ENCODE measurements at places on chromosomes 5 and 9. TPM values are rescaled to one million over a fixed set of nuclear protein-coding genes. Genes with fewer than 3 reads are reported as not detected.

Gene MAP1B
- total RNA-seq = 247 TPM

DNA sequence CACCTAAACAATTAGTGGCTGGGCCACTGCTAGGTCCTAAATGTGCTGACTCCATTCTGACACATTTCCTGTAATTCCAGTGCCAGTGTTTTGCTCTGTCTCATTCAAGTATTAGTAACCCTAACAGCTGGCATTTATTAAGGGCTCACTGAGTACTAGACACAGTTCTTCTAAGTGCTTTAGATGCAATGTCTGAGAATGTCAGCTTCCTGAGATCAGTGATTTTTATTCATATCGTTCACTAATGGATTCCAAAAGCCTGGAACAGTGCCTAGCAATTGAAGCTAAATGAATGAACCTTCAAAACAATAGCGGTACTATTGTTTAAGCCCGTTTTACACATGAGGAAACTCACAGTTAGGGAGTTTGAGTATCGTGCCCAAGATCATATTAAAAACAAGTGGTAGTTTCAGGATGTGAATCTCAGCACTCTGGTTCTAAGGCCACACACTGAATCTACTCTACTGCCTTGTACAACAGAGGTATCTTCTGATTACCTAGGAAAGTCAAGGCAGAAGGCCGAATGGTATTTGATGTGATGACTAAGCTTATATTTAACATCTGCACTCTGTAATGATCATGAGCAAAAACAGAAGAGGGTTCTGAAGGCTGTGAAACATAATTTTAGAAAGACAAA is 304.0 kb downstream of the PJA2 start:
- H3K4me3 ChIP-seq = no peak overlapping the region
- peaks cover 3% of the 10 kb centered on the region for H3K4me1 ChIP-seq
- no peaks in the 10 kb centered on the region for H3K36me3 ChIP-seq
- no peaks in the 10 kb centered on the region for H3K27me3 ChIP-seq

Gene STK32A
- 16.7 TPM for total RNA-seq

Gene ARL14EPL
- not detected for total RNA-seq

DNA sequence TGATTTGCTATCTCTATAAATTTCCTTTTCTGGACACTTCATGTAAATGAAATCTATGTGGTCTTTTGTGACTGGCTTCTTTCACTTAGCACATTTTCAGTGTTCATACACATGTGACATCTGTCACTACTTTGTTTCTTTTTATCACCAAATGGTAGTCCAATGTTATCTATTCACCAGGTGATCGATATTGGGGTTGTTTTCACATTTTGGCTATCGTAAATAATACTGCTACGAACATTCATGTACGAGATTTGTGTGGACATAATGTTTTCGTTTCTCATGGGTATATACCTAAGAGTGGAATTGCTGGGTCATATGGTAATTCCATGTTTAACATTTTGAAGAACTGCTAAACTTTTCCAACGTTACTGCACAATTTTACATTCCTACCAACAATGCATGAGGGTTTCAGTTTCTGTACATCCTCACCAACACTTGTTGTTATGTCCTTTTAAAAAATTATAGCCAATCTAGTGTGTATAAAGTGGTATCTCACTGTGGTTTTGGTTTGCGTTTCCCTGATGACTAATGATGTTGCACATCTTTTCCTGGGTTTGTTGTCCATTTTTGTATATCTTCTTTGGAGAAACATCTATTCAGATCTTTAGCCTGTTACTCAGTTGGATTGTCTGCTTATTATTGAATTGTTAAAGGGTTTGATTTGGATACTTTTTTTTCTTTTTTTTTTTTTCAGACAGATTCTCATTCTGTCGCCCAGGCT is 263.0 kb downstream of the PDZD2 start:
- DNase-seq = no peak
- no peak overlapping the region for H3K4me3 ChIP-seq
- peaks cover 7% of the 10 kb centered on the region for H3K4me1 ChIP-seq
- no peak overlapping the region for H3K27ac ChIP-seq

Gene TMEFF1
- total RNA-seq = 103 TPM

DNA sequence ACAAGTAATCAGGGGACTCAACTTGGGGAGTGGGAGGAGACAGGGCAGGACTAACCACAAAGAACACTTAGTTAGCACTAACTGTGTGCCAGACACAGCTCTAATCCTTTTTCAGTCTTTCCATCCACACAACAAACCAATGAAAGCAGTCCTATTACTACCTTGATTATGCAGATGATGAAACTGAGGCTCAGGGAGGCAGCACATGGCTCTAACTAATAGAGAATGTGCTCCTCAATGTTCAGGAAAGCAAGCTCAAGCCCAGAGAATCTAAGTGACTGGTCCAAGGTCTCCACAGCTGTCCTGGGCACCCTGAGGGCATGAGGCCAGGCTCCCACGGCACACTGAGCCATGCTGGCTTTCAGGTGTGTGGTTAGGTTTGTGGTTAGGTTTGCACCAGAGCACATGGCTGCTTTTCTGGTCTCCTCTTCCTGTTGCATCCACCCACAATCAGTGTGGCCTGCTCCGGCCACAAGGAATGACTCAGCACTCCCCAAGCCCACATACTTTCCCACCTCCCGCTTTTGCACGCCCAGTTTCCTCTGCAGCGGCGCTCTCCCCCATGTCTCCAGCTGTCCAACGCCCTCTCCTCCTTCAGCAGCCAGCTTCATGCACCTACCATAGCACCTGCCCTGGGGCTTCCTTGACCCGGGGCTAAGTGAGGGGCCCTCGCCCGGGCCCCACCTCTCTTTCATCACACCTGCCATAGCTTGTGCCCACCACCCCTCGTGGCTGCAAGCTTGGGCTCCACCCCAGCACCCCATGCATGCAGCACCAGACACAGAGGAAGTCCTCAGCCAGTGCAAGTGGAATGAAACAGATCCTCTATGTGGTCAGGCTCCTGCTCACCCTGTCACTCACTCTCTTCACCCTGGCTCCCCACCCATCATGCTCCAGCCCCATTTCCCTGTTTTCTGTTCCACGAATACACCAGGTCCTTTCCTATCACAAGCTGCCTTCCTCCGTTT is 133.1 kb downstream of the GABBR2 start:
- H3K27ac ChIP-seq = no peak overlapping the region
- no peak for DNase-seq
- H3K4me1 ChIP-seq = peaks cover 7% of the 10 kb centered on the region
- no peak overlapping the region for H3K4me3 ChIP-seq
- no peaks in the 10 kb centered on the region for H3K36me3 ChIP-seq

DNA sequence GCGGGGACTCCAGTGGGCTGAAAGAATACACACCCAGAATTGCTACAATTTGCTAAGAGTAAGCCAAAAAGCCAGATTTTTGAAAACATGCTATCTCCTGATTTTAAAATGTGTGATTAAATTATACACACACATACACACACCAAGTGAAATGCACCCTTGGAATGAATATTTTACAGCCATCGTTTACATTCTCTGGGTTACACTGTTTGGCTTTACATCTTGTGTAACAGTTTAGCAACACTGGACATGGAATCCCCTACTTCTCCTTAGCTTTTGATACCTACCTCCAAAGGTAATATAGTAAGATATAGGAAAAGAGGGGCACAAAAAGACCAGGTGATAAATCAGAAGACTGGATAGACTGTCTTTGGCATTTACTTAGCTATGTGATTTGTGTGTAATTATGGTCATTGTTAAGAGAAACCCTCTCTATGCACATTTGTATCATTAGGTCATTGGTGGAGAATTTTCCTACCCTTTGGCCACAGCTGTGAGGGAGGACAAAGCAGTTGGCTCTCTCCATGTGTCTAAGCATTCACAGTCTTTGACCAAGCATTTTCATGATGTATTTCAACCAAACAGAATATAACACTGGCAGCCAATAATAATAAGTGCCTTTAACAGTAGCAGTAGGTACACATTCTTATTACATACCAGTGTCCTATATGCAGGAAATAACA is 7.6 kb downstream of the SVEP1 start:
- H3K4me1 ChIP-seq = peaks cover 6% of the 10 kb centered on the region
- no peak for DNase-seq
- H3K4me3 ChIP-seq = no peak overlapping the region
- H3K27me3 ChIP-seq = peaks cover under 1% of the 10 kb centered on the region

Gene SURF6
- total RNA-seq = 32.9 TPM

DNA sequence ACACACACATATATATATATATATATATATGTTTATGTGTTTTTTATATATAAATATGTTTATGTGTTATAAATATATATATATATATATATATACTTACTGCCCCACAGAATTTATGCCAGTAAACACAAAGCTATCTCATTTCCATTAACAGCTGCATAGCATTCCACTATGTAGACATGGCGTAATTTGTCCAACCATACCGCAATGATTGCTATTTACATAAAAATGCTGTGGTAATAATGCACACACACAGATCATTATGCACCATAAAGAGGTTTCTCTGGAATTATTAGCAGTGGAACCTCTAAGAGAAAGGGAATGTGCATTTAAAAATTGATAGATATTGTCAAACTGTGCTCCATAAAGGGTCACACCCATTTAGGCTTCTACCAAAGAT is 150.1 kb downstream of the CEP120 start:
- DNase-seq = no peak
- H3K27ac ChIP-seq = no peak overlapping the region
- no peaks in the 10 kb centered on the region for H3K4me1 ChIP-seq
- no peaks in the 10 kb centered on the region for H3K27me3 ChIP-seq
- no peaks in the 10 kb centered on the region for H3K36me3 ChIP-seq

Gene INVS
- 29.2 TPM for total RNA-seq

Gene EIF4E1B
- total RNA-seq = 0.68 TPM

DNA sequence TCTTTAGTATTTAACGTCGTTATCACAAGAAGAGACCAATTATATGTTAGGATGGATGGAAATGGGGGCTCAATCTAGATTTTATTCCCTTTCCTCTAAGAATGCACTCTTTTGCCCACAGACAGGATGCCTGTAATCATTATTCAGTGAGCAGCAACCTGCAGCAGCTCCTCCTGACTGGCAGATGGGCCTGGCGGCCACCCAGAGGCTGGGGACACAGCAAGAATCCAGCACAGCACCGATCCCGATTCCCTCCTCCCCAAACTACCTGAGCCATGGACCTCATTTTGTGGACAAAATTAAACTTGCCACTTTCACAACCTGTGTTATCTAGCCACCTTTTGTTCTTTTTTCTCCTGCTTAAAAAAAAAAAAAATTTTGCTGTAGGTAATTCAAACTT is 101.0 kb downstream of the USP20 start:
- no peaks in the 10 kb centered on the region for H3K36me3 ChIP-seq
- no peak overlapping the region for H3K4me3 ChIP-seq
- peaks cover 21% of the 10 kb centered on the region for H3K4me1 ChIP-seq

DNA sequence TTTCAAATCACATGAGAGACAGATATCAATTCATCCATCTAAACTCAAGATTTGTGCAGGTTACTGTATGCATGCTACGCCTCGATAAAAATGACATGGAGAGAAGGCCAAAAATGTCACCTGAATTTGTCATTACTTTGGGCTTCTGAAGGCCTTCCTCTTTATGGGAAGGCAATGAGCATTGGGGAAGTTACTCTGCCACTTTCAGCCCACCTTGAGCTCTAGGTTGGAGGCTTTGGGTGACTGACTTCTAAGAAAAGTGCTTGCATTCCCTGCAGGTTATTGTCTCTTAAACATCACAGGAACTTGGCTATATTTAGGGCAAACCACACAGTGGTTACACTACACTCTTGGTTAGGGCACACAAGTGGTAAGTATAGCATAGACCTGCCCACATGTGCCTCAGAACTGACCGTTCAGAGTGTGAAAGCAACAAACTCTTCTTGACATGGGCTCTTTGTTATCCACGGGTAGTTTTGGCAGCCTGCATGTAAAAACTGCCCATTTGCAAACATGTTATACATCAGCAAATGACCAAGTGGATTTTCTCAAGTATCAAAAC is 169.5 kb downstream of the ZNF608 start:
- peaks cover 76% of the 10 kb centered on the region for H3K4me1 ChIP-seq

Gene DAPK1
- 47.5 TPM for total RNA-seq

Gene IFNA13
- total RNA-seq = not detected

DNA sequence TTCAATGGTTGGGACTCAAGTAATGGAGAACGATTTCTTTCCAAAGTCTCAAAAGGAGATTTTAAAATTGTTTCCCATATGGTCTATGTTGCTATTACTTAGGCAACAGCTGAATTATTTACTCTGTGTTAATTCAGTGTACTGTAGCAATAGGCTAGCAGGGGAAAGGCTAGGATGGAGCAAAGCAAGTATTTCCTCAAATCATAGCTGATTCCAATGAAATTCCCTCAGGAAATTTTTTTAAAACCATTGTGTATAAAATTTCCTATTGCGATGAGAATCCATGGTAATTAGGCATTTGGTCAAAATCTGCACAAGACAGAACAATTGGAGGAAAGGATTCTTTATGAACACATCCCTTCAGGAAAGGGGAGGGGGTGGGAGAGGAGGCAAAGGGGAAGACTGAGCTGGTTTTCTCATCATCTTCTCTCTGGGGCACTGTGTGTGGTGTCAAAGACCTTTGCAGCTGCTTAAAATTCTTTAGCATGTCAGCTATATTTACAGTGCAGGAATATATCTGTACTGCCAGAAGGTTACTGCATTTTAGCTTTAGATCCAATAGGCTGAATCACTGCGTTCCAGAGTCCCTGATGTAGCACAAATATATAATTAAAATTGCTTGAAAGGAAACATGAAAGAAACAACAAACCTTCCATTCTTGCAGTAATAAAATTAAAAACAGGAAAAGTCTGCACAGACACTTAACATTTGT is 95.3 kb downstream of the ZNF608 start:
- peaks cover 61% of the 10 kb centered on the region for H3K4me1 ChIP-seq
- H3K27ac ChIP-seq = no peak overlapping the region
- no peaks in the 10 kb centered on the region for H3K36me3 ChIP-seq
- DNase-seq = peak; percentile 18

Gene C9orf50
- not detected for total RNA-seq

DNA sequence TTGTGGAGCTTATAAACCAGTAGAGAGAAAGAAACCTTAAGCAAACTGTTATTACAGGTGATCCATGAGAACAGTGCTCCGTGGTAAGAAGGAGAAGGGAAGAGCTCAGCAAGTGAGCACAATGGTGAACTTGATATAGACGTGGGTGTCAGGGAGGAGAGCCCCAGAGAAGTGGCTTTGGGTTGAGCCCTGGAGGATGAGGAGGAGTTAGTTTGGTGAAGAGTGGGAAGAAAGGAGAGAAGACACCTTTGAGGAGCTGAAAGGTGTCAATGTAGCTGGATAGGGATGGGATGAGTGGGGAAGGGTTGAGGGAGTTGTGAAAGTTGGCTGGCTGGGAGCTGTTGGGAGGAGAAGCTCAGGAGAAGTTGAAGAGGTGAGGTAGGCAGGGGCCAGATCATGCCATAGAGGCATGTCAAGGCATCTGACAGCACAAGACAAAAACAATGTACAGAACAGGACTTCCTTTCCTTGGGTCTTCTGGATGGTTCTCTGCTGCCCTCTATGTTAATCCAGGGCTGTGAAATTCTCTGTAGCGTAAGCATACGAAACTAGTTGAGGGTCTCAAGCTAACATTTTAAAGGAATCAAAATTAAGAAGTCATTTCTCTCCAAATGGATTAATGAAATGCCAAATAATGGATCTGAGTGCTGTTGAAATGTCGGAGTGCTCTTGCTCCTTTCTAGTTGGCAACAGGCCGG is 501.9 kb downstream of the KDM4C start:
- H3K27ac ChIP-seq = no peak overlapping the region
- no peak for DNase-seq
- H3K36me3 ChIP-seq = no peaks in the 10 kb centered on the region
- no peaks in the 10 kb centered on the region for H3K27me3 ChIP-seq

GRCh38 chr9:137051145-137051724 is 2.6 kb downstream of the ENTPD2 start:
- H3K4me3 ChIP-seq = no peak overlapping the region
- DNase-seq = no peak
- H3K27me3 ChIP-seq = peaks cover 97% of the 10 kb centered on the region
- no peak overlapping the region for H3K27ac ChIP-seq
- H3K4me1 ChIP-seq = peaks cover 17% of the 10 kb centered on the region

Measured in neural progenitor cell (in vitro differentiated cells).